ENCODE measurements at places on chromosomes 16 and 17.

DNA sequence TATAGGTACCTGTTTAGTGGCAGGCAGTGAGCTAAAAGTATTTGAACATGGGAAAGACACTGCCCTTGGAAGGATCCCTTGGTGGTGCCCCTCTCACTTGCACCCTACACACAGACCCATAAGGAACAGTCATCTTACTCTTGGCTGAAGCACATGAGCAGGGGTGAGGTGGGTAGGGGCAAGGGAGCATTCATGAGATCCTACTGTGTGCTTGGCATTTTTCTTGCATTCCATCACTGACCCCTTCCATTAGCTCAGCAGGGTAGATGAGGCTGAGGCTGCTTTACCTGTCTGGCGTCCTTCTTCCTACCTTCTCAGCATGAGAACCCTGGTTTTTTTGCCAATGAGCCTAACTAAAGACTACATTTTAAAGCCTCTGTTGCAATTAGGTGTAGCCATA is 48.3 kb downstream of the CCT6B start:
- DNase-seq: no peak

GRCh38 chr17:79935197-79935885 is 96.1 kb upstream of the CBX4 start:
- no peak for DNase-seq

DNA sequence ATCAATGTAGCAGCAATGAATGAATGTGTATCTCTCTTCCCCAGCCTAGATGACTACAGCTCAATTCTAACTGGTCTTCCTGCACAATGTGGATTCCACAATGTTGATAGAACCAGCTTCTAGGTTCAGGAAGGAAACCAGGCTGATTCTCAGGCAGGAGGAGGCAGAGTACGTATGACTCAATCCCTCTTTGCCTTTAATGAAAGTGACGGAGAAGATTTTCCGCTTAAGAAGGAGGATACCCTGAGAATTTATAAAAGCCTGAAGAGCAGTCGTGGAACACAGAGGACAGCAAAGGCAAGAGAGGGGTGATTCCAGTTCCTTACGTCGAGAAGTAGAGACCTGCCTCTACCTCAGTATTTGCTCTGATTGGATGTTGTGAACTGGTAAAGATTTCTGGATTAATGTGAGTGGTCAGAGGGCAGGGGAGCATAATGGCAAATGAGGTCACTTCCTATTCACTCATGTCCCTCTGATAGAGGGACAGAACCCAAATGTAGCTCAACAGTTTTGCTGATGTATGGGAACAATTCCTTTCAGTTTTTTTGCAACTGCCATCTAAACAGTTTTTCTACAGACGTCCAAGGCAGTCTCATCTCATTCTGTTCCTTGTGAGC is 15.0 kb upstream of the SLC16A11 start:
- DNase-seq: no peak

- DNase-seq: no peak
These were observed 19.6 kb downstream of the NME2 start for GRCh38 chr17:51185763-51186332.

GRCh38 chr16:80263848-80264694 is 276.7 kb upstream of the DYNLRB2 start:
- no peak for DNase-seq

DNA sequence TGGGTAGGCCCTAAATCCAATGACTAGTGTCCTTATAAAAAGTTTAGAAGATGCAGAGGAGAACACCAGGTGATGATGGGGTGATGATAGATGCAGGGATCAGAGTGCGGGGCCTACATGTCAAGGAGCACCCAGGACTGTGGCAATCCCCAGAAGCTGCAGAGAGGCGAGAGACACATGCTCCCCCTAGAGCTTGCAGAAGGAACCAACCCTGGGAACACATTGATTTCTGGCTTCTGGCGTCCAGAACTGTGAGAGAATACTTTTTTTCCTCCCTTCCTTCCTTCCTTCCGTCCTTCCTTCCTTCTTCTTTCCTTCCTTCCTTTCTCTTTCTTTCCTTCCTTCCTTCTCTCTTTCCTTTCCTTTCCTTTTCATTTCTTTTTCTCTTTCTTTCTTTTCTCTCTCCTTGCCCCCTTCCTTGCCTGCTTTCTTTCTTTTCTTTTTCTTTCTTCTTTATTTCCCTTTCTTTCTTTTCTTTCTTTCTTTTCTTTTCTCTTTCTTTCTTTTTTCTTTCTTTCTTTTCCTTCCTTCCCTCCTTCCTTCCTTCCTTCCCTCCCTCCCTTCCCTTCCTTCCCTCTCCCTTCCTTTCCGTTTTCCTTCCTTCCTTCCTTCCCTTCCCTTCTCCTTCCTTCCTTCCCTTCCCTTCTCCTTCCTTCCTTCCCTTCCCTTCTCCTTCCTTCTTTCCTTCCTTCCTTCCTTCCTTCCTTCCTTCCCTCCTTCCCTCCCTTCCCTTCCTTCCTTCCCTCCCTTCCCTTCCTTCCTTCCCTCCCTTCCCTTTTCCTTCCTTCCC is 134.3 kb downstream of the HAPSTR1 start:
- no peak for DNase-seq
